T1000 (cell line): ENCODE measurements at places on chromosomes 5 and 9.

DNA sequence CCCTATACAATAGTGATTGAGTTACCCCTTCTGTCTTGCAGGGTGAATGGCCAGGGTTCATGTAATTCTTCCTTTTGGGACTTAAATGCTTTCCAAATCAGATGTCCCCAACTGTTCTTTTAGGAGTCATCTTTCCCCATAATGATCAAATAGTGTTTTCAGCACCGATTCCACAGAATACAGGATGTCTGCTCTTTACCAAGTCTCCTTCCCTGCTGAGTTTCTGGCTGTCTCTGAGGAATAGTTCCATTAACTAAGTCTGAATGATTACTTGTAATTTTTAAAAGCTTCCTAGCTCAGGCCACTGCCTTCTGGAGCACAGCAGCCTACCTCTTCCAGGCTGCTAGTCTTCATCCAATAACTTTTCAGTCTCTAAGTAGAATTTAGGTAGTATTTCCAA lies 630.7 kb upstream of the ZNF608 start:
- DNase-seq: no peak

DNA sequence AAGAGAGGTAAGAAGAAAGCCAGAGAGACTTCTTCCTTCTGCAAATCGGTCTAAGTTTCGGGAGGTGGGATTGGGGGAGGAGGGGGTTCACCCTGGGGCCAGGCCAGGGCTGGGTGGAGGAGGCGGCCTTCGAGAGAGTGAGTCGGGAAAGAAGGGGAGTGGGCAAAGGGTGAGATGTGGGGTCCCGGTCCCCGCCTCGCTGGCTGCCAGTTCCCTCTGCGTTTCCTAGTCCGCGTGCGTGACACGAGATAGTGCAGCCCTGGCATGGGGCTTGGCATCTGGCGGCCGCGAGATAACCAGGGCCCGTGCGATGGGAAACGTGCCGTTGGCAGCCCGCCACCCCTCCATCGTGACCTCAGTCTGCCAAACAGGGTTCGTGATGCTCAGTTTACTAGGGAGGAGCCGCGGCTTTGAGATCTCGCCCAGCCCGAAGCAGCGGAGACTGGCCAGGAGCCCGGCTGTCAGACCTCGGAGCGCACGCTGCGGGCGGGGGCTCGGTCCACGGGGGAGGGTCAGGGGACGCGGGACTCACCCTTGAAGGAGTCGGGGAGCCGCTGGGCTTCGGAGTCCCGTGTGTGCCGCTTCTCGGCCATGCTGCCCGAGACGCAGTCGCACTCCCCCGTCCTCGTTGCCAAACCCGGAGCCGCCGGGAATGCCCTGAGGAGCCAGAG lies at the start of gene STOM:
TSS of gene STOM (minus strand) at position 656 of the 671 bp plus-strand sequence. CDS start at position 593, 63 bp downstream.
- peak; percentile 87 for DNase-seq

DNA sequence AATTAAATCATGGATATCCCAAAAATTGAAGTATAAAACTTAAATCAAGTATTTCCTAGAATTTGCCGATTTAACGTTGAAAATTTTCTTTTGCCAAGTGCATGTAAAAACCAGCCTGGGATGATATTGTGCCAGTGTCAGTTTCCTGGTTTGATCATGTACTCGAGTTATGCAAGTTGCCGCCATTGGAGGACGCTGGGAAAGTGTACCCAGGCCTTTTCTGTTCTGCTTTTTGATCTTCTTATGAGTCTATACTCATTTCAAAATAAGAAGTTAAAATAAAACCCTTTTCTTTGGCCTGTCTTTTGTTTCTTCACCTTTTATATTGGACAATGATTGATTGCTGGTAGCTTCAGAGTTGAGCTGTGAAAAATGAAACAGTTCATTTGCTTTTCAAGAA lies 93.1 kb upstream of the NFIL3 start:
- DNase-seq: no peak

- DNase-seq: no peak
These were observed 56.4 kb upstream of the TMC1 start for GRCh38 chr9:72464857-72465592.

DNA sequence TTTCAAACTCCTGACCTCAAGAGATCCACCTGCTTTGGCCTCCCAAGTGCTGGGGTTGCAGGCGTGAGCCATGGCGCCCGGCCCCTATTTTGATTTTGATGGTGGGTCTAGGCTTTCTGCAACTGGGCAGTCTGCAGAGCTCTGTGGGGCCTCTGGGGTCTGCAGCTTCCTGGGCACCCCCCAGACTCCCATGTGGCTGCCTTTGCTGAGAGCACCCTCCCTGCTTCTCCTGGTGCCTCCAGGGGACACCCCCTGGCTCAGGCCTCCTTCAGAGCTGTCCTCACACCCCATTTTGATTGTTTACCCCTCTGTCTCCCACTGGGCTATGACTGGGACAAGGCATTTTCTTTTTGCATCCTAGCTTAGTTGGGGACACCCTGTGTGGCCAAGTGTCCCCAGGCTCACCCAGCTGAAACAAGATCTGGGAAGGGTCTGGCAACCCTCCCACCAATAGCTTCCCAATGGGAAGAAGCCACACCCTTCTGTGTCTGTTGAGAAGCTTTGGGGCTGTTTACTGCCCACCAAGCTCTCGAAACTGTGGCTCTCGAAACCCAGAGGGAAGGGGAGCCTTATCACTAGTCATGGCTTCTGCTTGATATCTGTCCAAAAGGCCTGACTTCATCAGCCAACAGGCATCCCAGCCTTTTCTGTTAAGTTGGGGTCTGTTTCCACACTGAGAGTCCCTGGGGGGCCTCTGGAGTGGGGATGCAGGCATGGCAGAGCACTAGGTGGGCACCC lies 204.4 kb upstream of the IER5L start:
- DNase-seq: no peak

- no peak for DNase-seq
These were observed 156.5 kb downstream of the TRIO start for GRCh38 chr5:14299666-14300065.

- DNase-seq: no peak
These were observed 1.6 kb upstream of the GLIPR2 start for GRCh38 chr9:36134761-36135505.

DNA sequence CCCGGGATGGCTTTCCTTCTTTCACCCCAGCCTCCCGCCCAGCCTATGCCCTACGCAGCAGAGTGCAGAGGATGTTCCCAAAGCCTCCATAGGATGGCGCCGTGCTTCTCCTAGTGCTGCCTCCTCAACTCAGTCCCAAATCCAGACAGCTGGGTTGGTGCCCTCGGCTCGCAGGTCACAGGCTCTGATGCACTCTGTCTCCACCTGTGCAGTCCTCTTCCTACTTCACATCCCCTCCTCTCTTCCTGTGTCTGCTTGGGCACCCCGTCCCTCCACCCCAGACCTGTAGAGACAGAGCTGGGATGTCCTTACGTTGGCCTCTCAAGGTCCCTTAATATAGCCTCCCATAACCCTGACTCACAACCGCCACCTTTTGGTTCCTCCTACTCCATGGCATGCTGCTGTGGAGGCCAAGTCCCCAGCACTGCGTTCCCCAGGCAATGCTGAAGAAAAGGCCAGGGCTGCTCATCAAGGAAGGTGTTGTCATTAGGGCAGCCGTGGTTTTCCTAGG lies 314.4 kb downstream of the GADD45G start:
- DNase-seq: no peak
